OCI-LY7 (cell line): ENCODE measurements at places on chromosomes 13 and 19. TPM values are rescaled to one million over a fixed set of nuclear protein-coding genes. Genes with fewer than 3 reads are reported as not detected.
A peak's percentile ranks its signal among the peaks of the same experiment; 100 is the strongest.

- no peak for DNase-seq
These were observed 19.8 kb downstream of the COL4A1 start for GRCh38 chr13:110286833-110287819.

- no peak for DNase-seq
These were observed 2.4 kb upstream of the TEKTIP1 start for GRCh38 chr19:3536429-3537100.

SIN3B gene
- total RNA-seq: 44.7 and 45.4 TPM in 2 replicates

ZNF534 gene
- total RNA-seq: not detected in 2 replicates

DNA sequence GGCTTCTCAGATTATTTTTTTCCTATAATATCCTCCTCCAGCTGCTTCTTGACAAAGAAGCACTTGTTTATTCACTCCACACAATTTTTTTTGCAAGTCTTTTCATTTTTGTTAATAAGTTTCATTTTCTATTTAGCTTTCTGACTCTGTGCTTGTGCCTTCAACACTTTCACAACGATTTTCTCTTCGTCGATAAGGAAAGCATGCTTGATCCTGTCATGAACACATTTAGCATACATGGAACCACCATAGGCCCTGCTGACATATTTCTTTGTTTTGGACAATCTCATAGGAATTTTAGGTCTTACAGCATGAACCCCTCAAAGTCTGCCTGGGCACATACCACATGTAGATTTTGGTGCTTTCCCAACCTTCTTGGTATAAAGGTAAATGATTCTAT, 346.0 kb downstream of the KCNRG start:
- no peak for DNase-seq

DNA sequence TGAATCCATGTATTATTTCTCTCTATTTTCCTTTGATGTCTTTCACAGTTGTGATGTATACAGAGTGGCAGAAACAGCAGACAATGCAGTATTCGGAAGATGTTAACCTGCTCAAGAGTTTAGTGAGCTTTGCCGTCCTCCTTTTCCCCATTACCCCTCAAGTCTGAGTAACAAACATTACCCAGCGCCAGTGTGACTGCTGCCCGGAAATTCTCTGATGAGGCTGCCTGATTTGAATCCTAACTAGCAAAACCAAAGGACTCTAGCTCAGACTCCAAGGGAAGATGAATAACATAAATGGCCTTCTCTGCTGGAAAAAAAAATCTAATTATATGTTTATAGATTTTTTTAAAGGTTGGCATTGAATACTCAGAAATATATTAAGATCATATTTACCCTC, 247.3 kb upstream of the SOX21 start:
- no peak for DNase-seq

PDE4A gene
- total RNA-seq: 42.4 and 45.1 TPM in 2 replicates

HSPH1 gene
- total RNA-seq: 120 and 176 TPM in 2 replicates

DNA sequence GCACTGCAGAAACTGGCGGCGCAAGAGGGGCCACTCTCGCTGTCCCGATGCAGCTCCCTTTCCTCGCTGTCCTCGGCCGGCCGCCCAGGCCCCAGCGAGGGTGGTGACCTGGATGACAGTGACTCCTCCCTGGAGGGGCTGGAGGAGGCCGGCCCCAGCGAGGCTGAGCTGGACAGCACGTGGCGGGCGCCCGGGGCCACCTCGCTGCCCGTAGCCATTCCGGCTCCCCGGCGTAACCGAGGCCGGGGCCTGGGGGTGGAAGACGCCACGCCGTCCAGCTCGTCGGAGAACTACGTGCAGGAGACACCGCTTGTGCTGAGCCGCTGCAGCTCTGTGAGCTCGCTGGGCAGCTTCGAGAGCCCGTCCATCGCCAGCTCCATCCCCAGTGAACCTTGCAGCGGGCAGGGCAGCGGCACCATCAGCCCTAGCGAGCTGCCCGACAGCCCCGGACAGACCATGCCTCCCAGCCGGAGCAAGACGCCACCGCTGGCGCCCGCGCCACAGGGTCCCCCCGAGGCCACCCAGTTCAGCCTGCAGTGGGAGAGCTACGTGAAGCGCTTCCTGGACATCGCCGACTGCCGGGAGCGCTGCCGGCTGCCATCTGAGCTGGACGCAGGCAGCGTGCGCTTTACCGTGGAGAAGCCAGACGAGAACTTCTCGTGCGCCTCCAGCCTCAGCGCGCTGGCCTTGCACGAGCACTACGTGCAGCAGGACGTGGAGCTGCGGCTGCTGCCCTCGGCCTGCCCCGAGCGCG, 12.4 kb downstream of the C19orf25 start:
- DNase-seq: no peak

GRCh38 chr19:51479531-51480331, 1.4 kb downstream of the CEACAM18 start:
- DNase-seq: no peak

EXOSC5 gene
- total RNA-seq: 36.0 and 40.0 TPM in 2 replicates

GRCh38 chr13:100722517-100722916, 47.9 kb upstream of the TMTC4 start:
- no peak for DNase-seq

- no peak for DNase-seq
These were observed 19.1 kb downstream of the DNAJC15 start for GRCh38 chr13:43042410-43042921.

ZNF850 gene
- 8.4 and 9.5 TPM in 2 replicates for total RNA-seq

RNF225 gene
- total RNA-seq: 0.77 and 1.7 TPM in 2 replicates

DNA sequence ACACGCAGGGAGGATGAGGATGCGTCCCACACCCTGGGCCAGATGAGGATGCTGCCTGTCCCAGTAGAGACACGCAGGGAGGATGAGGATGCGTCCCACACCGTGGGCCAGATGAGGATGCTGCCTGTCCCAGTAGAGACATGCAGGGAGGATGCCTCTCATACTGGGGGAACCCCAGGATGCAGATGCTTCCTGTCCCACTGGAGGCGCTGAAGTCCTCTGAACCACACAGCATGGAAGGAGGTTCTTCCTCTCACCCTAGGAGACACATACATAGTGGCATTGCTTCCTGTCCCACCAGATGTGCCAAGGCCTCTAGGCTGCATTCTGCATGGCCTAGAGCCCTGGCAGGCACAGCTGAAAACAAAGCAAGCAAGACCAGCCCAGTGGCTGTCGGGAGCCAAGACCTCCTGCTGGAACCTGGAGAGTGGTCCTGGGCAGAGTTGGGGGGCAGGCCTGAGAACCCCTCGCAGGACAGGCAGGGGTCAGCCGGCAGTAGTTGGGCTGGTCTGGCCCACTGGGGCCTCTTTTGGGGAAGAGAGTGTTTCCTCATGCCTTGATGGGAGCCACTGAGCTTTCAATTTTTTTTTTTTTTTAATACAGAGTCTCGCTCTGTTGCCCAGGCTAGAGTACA, 4.3 kb downstream of the HPN start:
- DNase-seq: peak; percentile 86

DNA sequence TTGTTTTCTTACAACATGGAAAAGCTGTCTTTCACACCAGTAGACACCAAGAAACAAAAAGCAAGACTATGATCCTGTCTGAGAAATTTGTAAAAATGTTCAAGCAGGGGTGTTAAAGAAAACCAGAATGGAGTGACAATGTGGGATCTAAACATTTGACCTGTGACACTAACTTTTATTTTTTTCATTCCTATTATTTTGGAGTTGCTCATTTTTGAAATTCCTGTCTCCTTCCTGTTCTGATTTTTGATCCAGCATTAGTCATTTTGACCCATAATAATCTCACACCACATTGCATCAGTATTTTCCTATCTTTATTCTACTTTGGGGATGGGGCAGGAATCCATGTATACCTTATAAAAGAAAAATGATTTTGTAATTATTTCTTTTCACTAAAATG, 164.2 kb downstream of the DLEU7 start:
- no peak for DNase-seq

NLRP12 gene
- not detected in 2 replicates for total RNA-seq

- no peak for DNase-seq
These were observed 88.8 kb downstream of the ZNF429 start for GRCh38 chr19:21593934-21594820.
